ENCODE measurements at places on chromosomes 12 and 14.

DNA sequence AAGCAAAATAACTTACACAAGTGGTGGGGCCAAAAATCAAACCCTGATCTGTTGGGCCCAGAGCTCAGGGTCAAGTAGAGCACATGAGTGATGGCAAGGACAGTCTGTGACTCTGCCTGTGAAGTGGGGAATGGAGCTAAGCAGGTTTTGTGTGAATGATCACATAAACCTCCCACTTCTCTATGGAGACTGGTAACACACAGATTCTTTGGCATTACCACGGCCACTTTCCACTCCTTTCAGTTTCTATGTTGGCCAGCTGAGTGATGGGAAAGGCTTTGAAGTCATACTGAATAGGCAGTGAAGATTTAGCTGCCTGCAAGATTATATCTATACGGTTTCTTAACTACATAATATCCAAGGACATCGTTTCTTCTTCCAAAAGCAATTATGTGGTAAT, 97.9 kb downstream of the ARMH4 start:
- no peak for DNase-seq

GRCh38 chr14:50099335-50099734, 17.0 kb downstream of the VCPKMT start:
- DNase-seq: no peak

GRCh38 chr14:72054911-72055310, 122.7 kb downstream of the RGS6 start:
- no peak for DNase-seq

GRCh38 chr12:126855768-126856167, 1411.2 kb upstream of the TMEM132C start:
- no peak for DNase-seq

DNA sequence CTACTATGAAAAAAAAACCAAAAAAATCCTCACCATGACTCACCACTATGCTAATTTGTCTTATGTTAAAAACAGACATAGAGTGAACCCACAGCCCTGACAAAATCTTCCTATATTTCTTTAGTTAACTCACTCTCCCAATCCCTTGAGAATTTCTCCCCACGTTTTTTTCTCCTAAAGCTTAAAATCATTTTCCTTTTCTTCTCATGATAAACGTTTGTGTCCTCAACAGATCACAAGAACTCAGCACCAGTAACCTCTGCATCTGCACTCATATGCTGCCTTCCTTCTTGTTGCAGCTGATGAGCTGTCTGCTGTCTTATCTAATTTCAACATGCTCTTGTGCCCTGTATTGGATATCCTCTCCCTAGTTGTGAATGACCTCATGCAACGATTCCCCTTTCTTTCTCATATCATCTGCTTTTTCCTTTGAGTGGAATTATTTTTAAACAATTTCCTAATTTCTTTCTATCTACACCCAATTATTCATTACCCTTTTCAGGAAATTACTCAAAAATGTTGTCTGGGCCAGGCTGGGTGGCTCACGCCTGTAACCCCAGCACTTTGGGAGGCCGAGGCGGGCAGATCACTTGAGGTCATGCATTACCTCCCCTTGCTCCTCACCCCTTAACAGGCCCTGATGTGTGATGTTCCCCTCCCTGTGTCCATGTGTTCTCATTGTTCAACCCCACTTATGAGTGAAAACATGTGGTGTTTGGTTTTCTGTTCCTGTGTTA, 427.5 kb upstream of the MGAT4C start:
- DNase-seq: no peak

DNA sequence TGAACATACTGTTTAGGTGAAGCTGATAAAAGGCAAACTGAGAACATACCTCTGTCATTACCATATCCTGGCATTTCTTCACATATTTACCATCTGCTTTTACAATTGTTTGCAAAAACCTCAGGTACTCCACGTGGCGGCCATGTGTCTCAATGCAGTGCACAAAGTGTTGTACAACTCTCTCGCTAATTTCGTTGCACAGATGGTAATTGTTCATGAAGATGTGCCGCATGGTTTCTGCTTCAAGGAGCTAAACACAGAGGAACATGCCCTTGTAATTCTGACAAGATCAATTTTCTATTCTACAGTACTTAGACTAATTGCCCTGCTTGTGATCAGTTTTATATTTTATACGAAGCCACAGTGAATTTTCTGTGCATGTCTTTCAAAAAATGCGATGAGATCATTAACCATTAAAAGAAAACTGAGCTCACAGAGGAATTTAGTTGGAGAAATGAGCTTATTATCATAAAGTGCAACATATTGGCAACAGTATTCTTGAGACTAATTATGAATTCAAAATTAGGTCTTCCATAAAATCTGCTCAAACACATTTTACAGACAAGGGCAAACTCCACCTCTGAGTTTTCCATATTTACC, 233.8 kb downstream of the ITPR2 start:
- DNase-seq: no peak

GRCh38 chr14:86257973-86258372, 728.0 kb downstream of the FLRT2 start:
- DNase-seq: no peak

GRCh38 chr12:92297932-92298696, 152.5 kb upstream of the BTG1 start:
- no peak for DNase-seq

DNA sequence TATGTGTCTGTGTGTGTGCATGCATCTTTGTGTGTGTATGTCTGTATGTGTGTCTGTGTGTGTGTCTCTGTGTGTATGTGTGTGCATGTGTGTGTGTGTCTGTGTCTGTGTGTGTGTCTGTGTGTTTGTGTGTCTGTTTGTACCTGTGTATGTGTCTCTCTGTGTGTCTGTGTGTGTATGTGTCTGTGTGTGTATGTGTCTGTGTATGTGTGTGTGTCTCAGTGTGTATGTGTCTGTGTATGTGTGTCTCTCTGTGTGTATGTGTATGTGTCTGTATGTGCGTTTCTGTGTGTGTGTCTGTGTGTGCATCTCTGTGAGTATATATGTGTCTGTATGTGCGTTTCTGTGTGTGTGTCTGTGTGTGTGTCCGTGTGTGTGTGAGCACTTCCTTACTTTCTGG, 39.6 kb upstream of the SMOC1 start:
- DNase-seq: no peak

DNA sequence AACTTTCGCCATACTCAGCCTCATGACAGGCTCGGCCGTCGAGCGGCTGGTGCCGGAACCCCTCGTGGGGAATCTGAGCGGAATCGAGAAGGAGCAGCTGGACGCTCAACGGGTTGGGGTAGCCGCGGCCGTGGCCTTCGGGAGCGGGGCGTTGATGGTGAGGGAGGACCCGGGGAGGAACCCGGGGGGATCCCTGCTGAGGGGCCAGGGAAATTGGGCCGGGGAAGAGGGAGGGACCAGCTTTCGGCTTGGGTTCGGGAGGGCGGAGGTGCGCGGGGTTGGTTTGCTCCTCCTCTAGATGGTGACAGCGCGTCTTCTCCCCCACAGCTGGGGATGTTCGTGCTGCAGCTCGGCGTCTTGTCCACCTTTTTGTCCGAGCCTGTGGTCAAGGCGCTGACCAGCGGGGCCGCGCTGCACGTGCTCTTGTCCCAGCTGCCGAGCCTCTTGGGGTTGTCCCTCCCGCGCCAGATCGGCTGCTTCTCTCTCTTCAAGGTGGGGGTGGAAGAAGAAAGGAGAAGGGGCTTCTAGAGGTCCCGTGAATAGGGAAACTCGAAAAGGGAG, 9.8 kb downstream of the ARHGEF25 start:
- DNase-seq: no peak

- no peak for DNase-seq
These were observed 72.9 kb downstream of the C14orf132 start for GRCh38 chr14:96112032-96112431.

- DNase-seq: no peak
These were observed 46.9 kb downstream of the EFCAB11 start for GRCh38 chr14:89907655-89908054.

GRCh38 chr14:104085889-104086201, 345 bp downstream of the ASPG start:
- DNase-seq: no peak

- no peak for DNase-seq
These were observed 76.1 kb downstream of the TBC1D30 start for GRCh38 chr12:64900540-64900939.

DNA sequence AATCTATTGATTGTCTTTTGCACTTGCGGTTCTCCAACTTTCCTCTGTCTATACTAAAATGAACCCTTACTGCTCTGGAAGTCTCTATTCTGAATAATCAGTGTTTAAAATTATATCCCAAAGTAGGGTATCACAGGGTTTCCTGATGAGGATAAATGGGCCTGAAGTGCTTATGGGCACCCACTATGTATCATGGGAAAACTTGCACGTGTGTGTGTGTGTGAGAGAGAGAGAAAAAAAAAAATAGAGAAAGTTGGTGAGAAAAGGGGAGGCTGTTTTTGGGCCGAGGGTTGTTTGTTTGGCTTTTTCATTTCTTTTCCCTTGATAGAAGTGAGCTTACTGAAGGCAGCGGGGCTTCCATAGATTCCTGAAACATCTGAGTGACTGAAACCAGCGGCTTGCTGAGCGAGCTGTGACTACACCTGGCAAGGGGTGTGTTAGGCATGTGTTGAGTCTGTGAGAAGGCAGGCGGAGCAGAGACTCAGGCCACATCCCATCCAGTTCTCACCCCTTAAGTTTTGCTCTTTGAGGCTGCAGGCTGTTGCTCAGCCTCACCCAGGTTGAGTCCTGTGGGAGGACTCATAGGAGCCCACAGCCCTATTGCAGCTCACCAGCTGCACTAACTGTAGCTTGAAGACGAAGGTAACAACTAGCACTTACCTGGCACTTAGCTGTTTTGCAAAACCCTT, 17.2 kb downstream of the PPFIBP1 start:
- no peak for DNase-seq

DNA sequence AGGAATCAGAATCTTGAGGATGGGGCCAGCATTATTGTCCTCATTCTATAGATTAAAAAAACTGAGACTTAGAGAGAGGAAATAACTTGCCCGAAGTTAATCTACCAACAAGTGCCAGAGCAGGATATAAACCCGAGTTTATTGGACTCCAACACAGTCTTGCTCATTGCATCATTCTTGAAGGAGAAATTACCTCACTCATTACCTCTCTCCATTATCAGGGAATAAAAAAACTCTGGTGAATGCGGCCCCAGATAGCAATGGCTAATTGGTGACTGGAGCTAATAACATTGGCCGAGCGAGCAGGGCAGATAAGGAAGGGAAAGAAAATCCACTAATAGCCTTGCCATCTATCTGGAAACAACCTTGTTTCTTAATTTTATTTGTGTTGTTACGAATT, 24.7 kb upstream of the TMED10 start:
- DNase-seq: no peak

DNA sequence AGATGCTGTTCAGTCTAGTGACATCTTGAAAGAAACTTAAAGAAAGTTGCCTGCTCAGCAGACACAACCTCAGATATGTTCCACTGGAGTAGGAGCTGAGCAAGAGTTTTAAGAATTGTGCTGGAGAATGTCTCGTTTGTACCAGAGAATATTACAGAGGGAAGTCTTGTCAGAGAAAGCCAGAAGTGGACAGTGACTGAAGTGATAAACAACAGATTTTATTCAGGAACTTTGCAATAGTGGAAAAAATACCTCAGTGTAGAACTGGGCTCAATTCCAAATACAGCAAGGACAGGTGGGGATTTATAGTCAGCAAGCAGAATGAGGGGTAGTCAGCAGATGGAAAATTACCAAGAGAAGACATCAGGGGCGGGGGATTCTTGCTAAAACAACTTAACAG, 18.6 kb downstream of the ZDHHC17 start:
- DNase-seq: no peak

DNA sequence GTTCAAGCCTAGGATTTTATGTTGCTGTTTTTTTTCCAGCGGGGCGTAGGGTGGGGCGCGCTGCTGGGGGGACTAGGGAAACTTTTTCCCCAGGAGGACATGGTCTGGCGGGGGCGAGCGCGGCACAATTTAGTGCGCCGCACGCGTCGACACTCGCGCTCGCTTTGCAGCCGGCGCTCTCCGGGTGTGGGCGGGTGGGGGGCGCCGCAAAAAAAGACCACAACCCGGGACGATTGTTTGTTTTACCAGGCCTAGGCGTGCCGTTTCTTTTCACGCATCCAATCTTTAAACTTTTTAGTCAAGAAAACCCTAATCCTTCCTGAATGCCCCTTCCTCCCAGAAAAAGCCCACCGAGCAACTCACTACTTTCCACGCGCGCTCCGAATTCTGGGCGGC, 865 bp upstream of the ZFP36L1 start:
- DNase-seq: no peak

- no peak for DNase-seq
These were observed 170.7 kb upstream of the GZMB start for GRCh38 chr14:24804552-24805212.

GRCh38 chr12:67710582-67710981, 62.0 kb downstream of the DYRK2 start:
- no peak for DNase-seq

DNA sequence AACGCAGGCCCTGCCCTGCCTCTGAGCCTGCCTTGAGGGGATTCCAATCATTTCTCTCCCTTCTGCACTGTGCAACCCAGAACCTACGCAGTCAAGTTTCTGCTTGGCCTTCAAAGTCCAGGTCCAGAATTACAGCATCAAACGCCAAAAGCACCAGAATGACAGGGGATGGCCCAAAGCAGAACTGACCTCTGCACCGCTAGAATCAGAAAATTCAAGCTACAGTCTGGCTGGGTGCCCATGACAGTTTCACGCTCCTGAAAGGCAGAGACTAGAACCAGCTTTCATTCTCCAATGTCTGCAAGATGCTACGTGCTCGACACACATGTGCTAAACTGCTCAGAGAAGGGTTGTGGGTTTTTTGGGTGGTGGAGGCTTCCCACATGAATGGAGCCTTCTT, 4.1 kb downstream of the CLMN start:
- no peak for DNase-seq

GRCh38 chr12:28021704-28022103, 49.2 kb upstream of the PTHLH start:
- no peak for DNase-seq

GRCh38 chr12:72219937-72220336, 52.2 kb upstream of the TRHDE start:
- DNase-seq: no peak

DNA sequence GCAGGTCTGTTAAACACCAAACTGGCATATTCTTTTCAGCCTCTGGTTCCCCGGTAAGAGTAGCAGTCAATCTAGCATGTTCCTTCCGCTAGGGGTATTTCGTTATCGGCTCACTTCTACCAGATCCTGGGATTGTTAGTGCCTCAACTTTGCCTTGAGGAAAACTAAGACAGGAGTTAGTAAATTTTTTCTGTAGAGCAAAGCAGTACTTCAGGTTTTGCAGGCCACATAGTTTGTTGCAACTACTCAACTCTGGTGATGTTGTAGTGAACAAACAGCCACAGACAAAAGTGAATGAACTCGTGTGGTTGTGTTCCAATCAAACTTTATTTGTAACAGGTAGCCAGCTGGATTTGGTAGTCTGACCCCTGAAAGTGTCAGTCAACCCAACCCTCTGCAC, 6.3 kb upstream of the CDH24 start:
- DNase-seq: no peak

Measured in AML-193 (cell line).